Left hindlimb (tissue), 1 donor: ENCODE measurements at places on chromosomes 7 and 10.

- DNase-seq: no peak
Observed at GRCh38 chr10:104303594-104304355, 34.5 kb downstream of the ITPRIP start.

GRCh38 chr7:29854257-29854938 is 48.1 kb downstream of the WIPF3 start:
- no peak for DNase-seq

GRCh38 chr7:36600869-36601530 is 123.3 kb downstream of the AOAH start:
- DNase-seq: no peak

- no peak for DNase-seq
Observed at GRCh38 chr10:55837273-55837672, 523.8 kb downstream of the ZWINT start.

DNA sequence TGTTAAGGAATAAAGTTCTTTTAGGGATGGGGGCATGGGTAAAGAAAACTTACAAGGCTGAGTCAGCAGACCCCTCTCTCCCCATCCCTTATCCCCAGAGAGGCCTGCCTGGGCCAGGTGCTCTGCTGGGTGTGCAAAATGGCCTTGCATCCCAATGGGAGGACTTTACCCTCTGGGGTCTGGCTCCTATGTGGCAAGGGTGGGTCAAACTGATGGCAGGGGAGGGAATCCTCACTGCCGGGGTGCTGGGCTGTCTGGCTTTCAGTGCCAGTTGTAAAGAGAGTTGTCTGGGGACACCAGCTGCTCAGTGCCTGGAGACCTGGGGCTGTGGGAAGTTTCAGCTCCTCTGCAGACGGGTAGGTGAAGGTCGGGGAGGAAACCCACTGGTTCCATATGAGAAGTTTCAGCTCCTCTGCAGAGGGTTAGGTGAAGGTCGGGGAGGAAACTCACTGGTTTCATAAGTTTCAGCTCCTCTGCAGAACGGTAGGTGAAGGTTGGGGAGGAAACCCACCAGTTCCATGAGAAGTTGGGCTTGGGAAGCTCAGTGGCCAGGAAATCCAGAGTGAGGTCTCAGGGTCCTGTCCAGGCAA is 127.2 kb upstream of the PODXL start:
- no peak for DNase-seq

DNA sequence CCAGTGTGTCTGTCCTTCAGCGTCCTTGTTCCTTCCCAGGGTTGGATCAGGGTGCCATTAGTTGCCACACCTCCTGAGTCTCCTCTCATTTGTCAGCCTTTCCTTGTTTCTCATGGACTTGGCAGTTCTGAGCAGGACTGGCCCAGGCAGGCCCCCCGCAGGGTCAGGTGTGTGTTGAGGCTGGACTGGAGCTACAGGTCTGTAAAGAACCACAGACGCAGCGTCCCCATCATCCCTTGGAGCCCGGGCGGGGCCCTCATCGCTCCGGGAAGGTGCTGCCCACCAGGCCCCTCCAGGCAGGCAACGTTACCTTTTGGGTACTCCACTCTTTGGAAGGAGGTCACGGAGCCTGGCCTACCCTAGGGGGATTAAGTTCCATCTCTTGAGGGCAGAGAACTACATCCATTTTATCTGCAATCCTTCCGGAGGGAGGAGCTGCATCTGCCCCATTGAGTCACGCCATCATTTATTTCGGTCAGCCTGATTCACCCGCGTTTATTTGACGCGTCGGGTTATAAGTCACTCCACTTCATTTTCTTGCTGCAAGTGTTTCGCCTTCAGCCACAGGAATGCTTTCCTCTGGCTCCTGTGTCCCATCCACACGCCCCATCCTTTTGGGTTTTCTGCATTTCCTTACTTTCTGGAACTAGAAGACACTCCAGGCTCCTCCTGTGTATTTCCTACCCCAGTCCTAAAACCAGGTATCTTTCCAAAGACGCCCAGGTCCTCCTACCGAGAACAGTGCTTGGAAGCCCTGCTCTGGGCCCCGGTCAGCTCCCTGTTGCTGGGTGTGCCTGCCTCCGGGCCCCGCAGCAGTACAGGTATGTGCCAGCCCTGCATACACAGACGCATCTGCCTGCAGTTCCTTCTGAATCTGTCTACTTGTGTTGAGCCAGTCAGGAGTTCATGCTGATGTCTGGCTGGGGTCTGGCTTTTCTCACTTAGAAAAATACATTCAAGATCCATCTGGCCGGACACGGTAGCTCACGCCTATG is 141.9 kb downstream of the MAD1L1 start:
- DNase-seq: no peak

GRCh38 chr7:31788445-31788844 is 101.4 kb downstream of the PPP1R17 start:
- no peak for DNase-seq
